ENCODE measurements at places on chromosomes 11 and 22.

DNA sequence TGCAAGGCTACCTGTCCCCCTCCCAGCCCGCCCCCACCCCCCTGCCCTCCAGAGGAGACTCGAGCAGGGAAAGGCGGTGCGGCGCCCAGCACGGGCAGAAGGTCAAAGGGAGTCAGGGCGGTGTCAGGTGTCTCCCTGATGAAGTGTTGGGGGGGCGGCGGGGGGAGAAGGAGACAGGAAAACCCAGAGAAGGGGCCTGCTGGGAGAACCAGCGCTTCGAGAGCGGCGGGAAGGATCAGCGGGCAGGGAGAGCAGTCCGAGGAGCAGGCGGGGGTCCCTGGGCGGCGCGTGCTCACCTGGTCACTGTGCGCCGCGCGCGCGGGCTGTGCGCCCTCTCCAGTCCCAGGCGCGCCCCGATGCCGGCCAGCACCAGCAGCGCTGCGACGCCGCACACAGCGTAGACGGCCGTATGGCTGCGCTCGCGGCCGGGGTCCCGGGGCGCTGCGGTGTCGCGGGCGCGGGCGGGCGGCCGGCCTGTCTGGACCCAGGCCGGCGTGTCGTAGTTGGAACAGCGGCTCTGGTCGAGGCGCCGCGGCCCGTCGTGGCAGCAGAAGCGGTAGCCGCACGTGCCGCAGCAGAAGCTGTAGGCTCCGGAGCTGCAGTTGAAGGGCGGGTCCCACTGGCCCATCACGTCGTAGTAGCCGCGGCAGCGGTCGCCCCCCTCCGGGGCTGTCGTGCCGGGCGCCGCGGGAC is 886 bp downstream of the SHISA8 start:
- no peak for DNase-seq

- peak; percentile 29 for DNase-seq
Observed at GRCh38 chr22:44091021-44091721, 67.1 kb downstream of the PARVB start.

DNA sequence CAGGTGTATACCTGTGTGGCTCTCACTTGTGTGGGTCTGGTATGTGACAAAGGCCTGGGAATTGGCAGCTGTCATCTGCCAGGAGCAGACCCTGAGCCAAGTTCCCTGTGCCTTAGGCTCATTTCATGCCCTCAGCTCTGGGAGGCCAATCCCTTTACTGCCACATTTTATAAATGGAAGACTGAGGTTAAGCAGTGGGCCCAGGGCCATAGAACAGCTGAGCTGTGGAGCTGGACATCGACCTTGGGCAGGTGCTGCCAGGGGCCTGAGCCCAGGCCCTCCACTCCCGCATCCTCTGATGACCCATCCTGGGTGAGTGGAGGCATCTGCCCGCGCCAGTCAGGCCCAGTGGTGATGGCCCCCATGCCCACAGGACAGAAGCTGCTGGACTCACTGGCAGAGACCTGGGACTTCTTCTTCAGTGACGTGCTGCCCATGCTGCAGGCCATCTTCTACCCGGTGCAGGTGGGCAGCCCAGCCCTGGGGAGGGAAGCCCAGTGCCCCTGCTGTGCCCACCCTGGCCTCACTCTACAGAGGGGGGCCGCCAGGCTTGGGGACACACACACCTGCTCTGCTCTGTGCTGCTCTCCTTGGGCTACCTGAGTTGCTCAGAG is 20.9 kb upstream of the ARHGAP8 start:
- no peak for DNase-seq

DNA sequence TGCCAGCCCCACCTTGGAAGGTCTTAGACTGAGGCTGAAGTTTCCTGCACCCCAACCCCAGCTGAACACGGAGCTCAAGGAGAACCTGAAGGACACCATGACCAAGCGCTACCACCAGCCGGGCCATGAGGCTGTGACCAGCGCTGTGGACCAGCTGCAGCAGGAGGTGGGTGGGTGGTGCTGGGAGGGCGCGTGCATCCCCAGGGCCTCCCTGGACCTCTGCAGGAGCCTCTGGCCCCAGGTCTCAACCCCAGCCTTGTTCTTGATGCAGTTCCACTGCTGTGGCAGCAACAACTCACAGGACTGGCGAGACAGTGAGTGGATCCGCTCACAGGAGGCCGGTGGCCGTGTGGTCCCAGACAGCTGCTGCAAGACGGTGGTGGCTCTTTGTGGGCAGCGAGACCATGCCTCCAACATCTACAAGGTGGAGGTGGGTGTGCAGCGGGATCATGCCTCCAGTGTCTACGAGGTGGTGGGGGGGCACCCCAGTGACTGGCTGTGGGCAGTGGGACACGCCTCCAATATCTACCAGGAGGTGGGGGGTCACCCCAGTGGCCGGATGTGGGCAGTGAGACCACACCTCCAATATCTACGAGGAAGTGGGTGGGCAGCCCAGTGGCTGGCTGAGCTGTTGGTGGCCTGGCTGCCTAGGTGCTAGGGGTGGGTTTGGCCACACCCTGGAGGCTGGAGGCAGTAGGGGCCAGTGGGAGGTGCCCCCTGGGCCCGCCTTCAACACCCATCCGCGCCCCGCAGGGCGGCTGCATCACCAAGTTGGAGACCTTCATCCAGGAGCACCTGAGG is 4.6 kb downstream of the CD151 start:
- DNase-seq = no peak

DNA sequence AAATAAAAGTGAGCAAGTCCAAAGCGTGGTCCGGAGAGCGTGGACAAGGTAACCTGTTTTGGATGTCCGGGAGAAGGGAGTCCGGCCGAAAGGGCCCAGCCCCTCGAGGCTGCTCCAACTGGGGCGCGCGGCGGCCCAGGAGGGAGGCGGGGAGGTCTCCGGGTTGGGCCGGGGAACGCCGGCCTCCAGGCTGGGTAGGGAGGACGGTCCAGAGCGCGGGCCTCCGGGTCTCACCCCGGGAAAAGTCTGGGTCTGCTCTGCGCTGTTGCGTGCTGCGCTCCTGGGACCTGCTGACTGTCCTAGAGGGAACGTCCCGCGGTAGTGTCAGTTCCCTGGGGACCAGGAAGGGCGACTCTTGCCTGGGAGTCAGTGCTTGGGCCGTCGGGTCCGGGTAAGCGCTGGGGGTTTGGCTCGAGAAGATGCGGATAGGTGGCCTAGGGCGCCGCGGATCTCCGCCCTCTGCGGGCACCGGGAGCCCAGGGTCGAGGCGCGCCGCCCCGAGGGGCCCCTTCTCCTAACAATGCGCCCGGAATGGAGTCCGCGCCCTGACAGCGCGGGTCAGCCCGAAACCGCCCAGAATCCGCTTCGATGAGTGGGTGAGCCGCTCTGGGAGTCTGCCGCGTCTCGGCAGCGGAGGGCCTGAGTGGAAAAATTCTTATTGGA is 988 bp upstream of the FLI1 start:
- no peak for DNase-seq

DNA sequence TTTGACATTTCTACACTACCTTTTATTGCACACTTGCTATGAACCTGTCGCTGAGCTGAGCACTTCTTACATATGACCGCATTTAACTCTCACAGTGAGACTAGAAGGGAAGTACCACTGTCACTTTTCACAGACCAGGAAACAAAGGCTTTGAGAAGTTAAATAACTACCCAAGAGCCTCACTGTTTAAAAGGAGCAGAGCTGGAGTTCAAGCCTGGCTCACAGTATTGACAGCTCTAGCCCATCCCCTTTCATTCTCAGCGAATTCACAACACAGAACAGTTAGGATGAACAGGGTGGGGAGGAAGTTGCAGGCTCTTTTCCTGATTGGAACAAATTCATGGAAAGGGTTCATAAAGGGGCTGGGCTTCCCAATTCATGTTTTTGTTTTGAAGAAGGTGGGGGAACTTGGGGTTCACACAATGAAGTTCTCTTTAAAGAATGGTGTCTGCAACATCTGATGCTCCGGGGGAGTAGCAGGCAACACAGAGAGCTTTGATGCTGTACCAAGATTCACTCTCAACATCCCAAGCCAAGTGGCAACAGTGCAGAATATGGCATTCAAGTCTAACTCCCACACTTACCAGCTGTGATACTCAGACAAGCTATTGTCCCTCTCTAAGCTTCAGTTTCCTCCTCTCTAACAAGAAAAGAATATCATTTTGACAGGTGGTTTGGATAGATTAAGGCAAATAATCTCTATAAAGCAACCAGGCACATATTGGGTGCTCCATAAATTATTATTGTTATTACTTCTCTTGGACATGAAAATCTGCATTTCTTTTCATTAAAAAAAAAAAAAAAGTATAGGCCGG is 17.2 kb downstream of the SCGB1A1 start:
- no peak for DNase-seq

GRCh38 chr11:31214372-31214771 is 155.2 kb downstream of the DCDC1 start:
- DNase-seq = no peak

DNA sequence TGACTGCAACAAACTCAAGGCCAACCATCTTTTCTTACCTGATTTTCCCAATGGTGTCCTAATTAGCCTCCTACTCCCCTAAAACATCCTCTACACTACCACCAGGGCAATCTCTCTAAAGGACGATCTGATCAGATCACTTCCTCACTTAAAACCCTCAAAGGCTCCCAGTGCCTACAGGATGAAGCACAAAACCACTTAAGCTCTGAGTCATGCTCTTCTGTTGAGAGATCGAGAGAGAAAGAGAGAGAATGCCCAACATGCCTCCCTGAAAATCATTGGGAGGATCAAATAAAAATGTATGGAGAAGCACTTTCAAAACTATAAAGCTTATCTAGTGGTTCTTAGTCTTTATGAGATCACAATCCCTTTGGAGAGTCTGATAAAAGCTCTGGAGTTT is 171.1 kb downstream of the CADM1 start:
- DNase-seq = no peak

GRCh38 chr11:75400146-75400865 is 988 bp downstream of the RPS3 start:
- DNase-seq = no peak
